ENCODE measurements at places on chromosomes 2 and 18.

DNA sequence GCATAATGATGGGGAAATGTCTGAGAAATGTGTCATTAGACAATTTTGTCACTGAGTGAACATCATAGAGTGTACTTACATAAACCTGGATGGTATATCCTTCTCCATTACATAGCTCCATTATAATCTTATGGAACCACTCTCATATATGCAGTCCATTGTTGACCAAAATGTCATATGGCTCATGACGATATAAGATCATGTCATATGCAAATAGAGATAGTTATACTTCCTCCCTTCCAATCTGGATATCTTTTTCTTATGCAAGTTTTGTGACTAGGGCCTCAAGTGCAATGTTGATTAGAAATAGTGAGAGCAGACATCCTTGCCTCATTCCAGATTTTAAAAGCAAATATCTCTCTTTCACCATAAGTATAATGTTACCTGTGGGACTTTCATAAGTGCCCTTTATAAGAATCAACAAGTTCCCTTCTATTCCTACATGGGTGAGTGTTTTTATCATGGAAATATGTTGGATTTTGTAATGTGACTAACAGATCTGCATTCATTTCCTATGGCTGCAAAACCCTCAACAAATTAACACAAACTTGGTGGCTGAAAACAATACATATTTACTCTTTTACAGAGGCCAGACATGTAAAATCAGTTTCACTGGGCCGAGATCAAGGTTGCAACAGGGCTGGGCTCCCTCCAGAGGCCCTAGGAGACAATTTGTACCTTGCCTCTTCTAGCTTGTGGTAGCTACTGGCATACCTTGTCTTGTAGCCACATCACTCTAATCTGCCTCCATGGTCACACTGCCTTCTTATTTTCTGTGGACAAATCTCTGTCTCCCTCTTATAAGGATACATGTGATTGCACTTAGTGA is 21.6 kb upstream of the SULT1C4 start:
- no peak for DNase-seq

DNA sequence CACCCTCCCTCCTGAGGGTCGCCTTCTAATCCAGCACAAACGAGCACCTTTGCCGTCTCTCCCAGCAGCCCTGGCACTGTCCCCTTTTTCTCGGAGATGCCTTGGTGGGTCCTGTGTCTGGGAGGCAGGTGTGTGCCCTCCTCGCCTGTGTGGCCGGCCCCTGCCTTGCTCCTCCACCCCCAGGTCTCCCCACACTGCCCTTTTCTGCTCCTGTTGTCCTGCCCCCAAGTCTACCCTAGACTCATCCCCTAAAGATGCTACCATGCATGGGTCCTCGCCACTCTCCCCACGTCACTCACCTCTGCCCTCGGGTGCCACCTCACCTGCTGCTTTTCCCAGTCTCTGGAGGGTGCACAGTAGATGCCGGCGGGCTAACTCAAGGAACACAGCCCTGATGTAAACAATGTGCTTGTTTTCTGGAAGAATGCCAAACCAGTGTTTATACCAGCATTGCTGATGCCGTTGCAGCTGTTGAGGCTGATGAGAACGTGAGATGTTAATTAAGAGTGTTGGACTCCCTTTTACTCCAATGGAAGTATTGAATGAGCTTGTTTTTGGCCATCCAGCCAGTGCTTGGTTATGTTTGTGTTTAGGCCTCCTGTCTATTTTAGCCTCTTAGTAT is 223.1 kb downstream of the AGAP1 start:
- DNase-seq: peak; percentile 82

- peak; percentile 58 for DNase-seq
These were observed 53.0 kb upstream of the LCLAT1 start for GRCh38 chr2:30394096-30394495.

GRCh38 chr2:21773168-21773567 is 649.4 kb downstream of the TDRD15 start:
- no peak for DNase-seq

DNA sequence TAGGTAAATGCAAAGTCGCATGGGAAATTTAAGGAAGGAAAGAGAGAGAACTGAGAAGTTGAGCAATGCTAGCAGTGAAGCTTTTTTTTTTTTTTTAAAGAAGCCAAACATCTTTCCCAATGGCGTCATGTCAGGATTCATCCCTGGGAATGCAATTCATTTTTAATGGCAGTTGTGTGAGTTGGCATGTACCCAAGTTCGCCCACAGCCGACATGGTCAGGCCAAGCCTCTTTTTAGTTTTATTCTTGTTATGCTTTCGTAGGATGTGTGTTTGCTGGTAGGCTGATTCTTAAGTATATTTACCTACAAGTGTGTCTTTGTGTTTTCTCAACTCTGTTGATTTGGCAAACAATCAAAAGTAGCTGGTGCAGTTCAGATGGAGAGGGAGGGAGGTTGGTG is 127.6 kb upstream of the ITGA6 start:
- peak; percentile 4 for DNase-seq

GRCh38 chr2:42960842-42961180 is 168.4 kb upstream of the HAAO start:
- no peak for DNase-seq

- DNase-seq: no peak
These were observed 239.3 kb downstream of the TWIST2 start for GRCh38 chr2:239087046-239087710.

DNA sequence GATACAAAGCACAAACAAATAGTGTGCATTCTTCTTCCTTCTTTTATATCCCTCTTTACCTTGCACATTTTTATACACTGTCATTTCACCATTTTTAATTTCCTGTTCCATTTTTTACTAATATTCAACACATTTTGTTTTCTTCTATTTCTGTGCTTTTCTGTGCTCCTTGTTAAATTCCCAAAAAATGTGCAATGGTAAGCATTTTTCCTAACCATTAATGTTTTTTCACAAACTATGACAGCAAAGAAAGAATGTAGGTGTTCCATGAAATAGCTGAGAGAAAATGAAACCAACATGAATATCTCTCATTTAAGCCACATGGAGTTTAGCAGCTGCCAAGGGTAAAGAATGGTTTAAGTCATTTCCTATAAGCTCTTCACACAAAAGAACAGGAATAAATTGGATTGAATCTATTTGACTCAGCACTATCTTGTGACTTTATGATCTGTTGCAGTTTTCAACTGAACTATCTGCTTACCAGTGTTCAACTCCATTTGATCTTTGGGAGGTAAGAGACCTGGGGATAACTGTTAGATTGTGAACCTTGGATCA is 145.7 kb upstream of the CDH19 start:
- DNase-seq: no peak

- no peak for DNase-seq
These were observed 163.2 kb upstream of the CAVIN2 start for GRCh38 chr2:192010073-192010472.

GRCh38 chr2:218216336-218216673 is 684 bp upstream of the ARPC2 start:
- DNase-seq: no peak

DNA sequence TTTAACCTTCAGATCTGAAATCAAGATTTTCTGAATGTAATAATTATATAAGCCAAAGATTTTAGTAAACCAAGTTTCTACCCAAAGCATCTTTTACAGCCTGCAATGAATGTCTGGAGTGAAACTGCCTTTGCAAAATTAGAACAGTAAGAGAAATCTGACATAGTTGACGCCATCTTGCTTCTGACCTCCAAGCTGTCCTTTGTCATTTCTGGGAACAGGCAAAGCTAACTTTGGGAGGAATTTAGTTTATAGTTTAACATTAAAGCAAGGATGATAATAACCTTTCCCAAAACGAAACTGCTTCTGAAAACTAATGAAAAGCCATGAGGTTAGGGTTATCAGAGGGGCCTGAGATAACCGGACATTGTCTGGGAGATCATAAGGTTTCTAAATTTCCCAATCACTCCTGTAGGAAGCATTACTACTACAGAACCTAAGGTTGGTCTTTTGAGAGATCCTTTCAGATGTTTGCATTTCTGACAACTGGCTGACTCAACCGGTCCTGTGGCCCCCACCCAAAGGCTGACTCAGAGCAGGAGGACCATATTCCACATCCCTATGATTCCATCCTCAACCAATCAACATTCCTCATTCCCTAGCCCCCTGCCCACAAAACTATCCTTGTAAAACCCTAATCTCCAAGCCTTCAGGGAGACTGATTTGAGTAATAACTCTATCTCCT is 124.5 kb downstream of the TMEM131 start:
- DNase-seq: no peak

DNA sequence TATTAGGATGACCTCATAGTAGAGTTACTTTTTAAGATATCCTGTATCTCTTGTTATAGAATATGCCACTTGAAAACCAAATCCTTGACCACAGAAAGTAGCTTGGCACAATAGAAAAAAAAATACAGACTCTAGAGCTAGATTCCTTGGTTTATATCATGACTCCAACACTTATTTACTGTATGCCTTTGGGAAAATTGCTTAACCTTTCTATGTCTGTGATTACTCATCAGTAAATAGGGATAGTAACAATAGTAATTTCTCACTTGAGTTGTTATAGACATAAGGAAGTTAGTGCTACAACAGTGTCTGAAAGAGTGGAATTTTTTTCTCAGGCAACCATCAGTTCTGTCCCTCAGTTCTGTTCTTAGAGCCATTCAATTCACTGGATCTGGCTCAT is 193.8 kb downstream of the GULP1 start:
- no peak for DNase-seq

GRCh38 chr2:30947686-30948085 is 140.4 kb upstream of the CAPN13 start:
- DNase-seq: no peak

GRCh38 chr18:58520969-58521368 is 107.9 kb downstream of the ALPK2 start:
- DNase-seq: no peak

- DNase-seq: no peak
These were observed 141.0 kb downstream of the FMNL2 start for GRCh38 chr2:152475982-152476381.

DNA sequence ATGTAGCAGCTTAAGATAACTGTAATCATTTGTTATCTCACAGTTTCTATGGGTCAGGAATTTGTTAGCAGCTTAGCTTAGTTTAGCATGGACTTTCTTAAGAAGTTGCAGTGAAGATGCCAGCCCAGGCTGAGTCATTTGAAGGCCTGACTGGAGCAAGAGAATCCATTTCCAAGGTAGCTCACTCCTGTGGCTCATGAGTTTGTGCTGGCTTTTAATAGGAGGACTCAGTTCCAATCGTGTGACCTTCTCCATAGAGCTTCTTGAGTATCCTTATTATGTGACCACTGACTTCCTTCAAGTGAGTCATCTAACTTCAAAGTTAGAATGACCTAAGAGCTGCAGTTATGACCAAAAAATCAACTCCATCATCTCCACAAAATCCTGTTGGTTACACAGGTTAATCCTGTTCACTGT is 1.4 kb downstream of the GPATCH11 start:
- DNase-seq: no peak

- DNase-seq: no peak
These were observed 192.0 kb downstream of the MTX2 start for GRCh38 chr2:176461098-176461808.

- no peak for DNase-seq
These were observed 138.2 kb downstream of the SH3RF3 start for GRCh38 chr2:109266998-109267854.

- DNase-seq: no peak
These were observed 149.7 kb upstream of the KLHL29 start for GRCh38 chr2:23235292-23235691.

GRCh38 chr18:73479477-73479876 is 611.7 kb upstream of the NETO1 start:
- no peak for DNase-seq

DNA sequence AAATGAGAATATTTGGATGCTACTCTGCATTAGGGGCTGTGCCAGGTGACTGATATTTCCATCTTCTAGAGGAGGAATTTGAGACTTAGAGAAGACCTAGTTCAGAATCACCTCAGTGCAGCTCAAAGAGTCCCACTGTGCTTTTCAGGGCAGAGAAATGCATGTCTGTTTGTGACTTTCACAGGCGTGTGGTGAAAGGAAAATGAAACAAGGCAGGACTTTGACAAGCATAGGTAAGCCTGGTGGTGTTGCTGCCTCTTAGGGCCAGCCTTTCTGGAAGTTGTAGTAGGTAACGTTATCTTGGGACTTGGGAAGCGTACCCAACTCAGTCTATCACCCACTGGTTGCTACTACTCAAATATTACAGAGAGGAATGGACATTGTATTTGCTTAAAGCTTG is 2.6 kb downstream of the GPR39 start:
- no peak for DNase-seq

- no peak for DNase-seq
These were observed 105.3 kb downstream of the TSN start for GRCh38 chr2:121860758-121861227.

DNA sequence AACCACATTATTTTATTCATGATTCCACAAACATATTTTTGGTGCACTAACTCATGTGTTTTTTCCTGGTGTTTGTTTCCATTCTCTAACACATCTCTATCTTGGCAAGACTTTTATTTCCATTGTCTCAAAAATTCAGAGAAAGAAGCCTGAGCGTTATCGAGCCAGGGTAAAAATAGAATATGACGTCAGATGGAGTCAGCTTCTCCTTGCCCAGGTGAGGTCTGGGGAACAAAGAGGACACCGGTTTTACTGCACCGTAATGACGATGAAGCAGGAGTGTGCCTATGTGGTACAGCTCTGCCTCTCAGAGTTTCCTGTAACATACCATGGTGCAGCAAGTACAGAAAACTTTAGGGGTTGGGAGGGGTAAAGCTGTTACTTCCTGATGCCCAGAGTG is 661.6 kb downstream of the PLCL1 start:
- no peak for DNase-seq

DNA sequence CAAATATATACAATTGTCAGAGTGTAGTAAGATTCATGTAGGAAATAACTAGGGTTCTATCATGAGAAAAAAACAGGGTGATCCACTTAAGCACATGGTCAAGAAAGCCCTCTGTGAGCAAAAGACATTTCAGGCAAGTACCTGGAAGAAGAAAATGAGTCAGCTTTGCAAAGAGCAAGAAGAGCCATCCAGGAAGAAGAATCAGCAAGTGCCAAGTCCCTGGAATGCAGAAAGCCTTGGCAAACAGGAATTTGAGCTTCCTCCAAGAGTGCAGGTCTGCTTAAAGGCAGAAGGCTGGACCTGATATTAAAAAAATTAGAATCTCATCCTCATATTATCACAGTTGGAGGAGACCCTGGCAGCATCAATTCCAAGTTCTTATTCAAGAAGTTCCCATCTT is 188.5 kb upstream of the CELF4 start:
- DNase-seq: no peak

DNA sequence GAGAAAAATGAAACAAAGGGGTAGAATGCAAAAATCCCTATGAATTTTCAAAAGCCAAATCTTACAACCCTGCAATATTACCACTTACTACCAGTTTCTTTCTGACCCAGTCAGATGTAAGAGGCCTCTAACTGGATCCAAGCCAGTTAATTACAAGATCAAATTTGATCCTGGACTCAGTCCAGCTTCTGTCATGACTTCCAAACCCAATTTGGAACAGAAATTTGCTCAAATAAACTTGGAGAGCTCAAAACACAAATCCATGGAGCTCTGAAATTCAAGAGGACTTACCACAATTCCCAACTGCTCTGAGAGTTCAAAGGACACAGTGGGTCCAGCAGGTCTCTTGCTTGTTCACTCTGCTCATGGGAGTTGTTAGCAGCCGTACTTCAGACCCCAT is 1271.7 kb upstream of the SLC39A10 start:
- DNase-seq: no peak

GRCh38 chr2:190315273-190315672 is 4.4 kb downstream of the HIBCH start:
- no peak for DNase-seq

GRCh38 chr2:15042801-15043217 is 410.3 kb downstream of the LRATD1 start:
- no peak for DNase-seq

Measured in NCI-H1417 treated with DMSO at 0.1 percent for 48 hours (cell line).